ENCODE measurements at places on chromosomes 6 and 20.

GRCh38 chr6:7919871-7920270, 9.3 kb upstream of the TXNDC5 start:
- no peak for DNase-seq

DNA sequence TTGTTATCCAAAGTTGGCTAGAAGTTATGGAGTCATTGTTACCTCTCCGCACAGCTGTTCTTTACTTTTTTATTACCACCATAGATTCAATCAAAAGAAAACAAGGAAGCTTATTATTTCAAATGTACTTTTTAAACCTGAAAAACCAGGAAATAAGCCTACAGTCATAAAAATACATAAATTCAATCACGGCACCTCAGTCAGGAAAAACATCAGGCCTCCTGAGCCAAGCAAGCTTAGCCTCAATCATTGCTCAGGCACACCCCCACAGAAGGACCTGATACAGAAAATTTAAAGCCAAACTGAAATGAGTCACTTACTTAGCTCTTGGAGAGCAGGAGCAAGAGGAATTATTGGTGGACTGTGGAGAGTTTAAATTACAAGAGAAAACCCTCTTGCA, 44.3 kb downstream of the MARCKS start:
- no peak for DNase-seq

DNA sequence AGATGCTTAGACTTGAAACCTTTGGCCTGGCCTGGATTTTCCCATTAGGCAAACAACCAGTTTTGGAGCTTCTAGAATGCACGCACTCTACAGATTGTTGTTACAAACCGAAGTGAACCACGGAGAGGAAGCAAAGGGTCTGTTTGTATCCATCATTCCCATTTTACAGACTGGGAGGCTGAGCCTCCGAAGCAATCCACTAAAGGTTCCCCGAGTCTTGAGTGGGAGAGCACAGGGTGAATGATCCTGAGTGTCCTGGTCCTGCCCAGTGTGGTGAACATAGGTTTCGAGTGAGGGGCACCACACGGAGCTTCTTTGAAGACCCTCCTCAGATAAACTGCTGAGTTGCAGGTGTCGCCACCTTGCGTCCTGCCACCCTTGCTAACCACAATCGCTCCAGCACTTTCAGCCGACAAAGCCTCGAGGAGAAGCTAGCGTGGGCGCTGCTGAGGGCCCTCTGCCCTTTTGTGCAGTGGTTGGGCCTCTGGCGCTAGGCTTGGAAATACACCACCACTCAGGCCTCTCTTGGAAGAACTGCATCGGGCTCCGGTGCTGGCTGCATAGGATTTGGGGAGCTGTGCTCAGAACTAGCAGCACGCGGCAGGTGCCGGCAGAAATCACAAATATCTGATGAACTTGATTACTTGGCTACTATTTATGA, 1.4 kb upstream of the PRDM13 start:
- no peak for DNase-seq

GRCh38 chr20:51523276-51524013, 19.1 kb downstream of the NFATC2 start:
- DNase-seq = no peak

- DNase-seq = no peak
Measured at GRCh38 chr20:19024296-19025035, 188.0 kb upstream of the SLC24A3 start.

GRCh38 chr6:149962461-149963211, 1.1 kb upstream of the ULBP1 start:
- DNase-seq = no peak

DNA sequence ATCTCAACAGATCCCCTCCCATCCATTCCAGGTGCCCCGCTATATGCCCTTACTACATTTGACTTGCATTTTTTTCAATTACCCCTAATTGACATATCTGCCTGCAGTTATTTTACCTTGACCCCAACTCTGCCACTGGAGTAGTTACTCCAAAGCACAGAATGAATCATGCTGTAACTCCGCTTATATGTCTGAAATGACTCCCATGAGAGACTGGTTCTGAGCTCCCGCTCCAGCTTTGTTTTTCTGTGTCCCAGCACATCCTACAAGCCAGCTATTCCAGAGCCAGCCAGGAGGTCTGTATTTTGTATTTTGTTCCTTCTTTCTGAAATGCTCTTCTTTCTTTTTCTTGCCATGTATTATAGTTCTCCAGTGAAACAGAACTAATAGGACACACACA, 10.9 kb upstream of the NOX3 start:
- DNase-seq = no peak

GRCh38 chr6:81023007-81023582, 729.4 kb downstream of the TENT5A start:
- DNase-seq = no peak

- DNase-seq = no peak
Measured at GRCh38 chr20:23639490-23639958, 1.8 kb upstream of the CST3 start.

GRCh38 chr6:165649166-165650137, 13.6 kb downstream of the PDE10A start:
- no peak for DNase-seq

- DNase-seq = no peak
Measured at GRCh38 chr20:51119914-51120313, 97.0 kb upstream of the KCNG1 start.

- no peak for DNase-seq
Measured at GRCh38 chr6:109503327-109504224, 20.6 kb upstream of the ZBTB24 start.

DNA sequence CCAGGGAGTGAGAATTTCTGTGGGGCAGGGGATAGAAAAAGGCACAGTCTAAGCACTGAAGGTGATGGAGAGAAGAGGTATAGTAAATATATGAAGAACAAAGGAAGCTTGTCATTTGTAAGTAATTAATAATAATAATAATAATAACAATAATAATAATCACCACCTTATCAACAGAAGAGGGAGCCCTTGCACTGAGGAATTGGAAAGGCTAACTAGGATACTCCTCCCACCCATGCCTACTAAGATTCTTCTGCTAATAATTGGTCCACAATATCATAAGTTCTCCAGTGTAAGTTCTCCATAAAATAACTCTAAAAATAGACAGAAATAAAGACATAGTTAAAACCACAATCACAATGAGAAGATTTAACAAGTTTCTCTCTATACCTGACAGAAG, 912 bp upstream of the OR12D3 start:
- no peak for DNase-seq

- no peak for DNase-seq
Measured at GRCh38 chr6:40529040-40529439, 58.1 kb downstream of the LRFN2 start.

- no peak for DNase-seq
Measured at GRCh38 chr6:115544765-115545671, 515.7 kb downstream of the FRK start.

- DNase-seq = no peak
Measured at GRCh38 chr6:71396410-71396801, 107.8 kb downstream of the OGFRL1 start.

Measured in stimulated activated CD8-positive, alpha-beta memory T cell treated with anti-CD3 and anti-CD28 coated beads, Interleukin-4, amount 100 ng/mL, for 24 hours (primary cell).